Hematopoietic multipotent progenitor cell treated with erythropoietin and hydrocortisone succinate and interleukin-3 and kit ligand, for 15 days (in vitro differentiated cells): ENCODE measurements at places on chromosomes 6 and 20.

GRCh38 chr6:10141746-10142443, 273.0 kb downstream of the TFAP2A start:
- DNase-seq = no peak

DNA sequence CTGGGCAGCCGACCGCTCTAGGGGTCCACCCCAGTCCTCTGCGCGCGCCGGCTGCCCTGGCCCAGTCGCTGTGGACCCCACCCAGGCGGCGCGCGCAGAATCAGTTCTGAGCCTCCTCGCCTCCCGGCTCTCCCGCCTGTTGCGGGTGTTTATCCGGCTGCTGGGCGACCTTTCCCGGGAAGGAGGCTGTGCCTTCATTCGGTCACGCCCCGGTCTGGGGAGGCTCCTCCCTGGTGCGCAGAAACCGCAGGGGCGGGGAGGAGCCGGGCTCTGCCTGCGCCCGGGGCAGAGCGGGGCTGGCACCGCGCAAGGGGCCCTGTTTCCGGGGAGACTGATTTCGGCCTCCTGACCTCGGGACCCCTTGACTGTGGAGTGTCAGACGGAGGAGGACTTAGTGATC, 80.8 kb upstream of the EYS start:
- DNase-seq = no peak

DNA sequence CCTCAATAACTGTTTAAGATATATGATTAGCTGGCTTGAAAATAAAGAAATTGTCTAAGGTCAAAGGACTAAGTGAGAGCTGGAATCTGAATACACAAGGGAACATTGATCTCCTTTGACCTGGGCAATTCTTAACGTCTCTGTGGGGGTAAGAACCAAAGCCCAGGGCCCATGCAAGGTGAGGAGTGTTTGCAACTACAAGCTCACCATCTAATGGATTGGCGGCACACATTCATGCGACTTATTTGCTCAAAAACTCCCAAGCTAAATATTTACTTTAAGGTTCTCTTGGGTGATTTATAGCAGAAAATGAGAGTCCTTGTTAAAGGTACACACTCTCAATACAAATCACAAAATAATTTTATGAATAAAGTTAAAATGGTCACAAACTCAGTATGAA, 392.0 kb upstream of the FLRT3 start:
- no peak for DNase-seq

DNA sequence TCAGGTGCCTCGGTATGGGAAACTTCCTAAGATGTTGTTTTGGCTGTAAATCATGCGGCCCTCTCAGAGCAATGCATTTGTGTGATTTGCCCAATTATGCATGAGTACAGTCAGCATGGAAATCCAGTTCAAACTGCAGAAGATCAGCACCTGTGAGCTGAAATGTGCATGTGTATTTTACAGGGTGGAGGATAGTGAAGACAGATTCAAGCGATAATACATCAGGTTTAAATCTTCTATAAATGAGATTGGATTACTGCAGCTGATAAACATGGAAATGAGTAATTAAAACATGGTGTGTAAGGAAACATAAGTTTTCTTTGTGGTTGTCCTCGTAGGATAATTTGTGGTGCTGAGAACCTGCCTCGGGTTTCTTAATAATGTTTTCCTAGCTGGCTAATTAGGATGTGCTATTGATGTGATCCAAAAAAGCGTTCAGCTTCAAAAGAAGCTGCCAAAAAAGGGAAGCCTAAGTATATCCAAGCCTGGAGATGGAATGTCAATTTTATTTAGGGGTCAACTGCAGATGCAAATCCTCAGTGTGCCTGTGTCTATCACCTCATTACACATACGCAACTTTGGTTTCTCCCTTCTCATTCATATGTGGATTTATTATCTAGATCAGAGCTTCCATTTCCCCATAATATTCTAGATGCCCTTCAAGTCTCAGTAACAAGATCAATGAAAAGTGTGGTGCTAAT, 117.1 kb upstream of the CCDC28A start:
- no peak for DNase-seq

DNA sequence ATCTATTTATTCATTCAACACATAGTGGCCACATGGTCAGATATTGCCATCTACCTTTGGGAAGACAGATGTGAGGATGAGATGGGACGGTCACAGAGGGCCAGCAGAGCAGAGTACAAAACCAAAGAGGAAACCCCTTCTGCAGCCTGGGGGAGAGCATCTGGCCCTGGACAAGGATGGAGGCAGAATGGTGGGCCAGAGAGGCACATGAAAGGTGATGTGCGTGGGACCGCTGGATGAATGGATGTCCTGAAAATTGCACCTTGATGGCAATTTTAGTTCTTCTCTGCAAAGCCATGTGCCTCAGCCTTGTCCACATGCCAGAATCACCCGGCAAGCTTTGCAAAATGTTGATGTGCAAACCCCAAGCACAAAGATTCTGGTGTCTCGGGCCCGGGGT, 77.4 kb upstream of the CD93 start:
- DNase-seq = no peak

- no peak for DNase-seq
These were observed 63.5 kb downstream of the THBS2 start for GRCh38 chr6:169190144-169190584.

GRCh38 chr20:41169791-41170351, 32.5 kb downstream of the PLCG1 start:
- no peak for DNase-seq

DNA sequence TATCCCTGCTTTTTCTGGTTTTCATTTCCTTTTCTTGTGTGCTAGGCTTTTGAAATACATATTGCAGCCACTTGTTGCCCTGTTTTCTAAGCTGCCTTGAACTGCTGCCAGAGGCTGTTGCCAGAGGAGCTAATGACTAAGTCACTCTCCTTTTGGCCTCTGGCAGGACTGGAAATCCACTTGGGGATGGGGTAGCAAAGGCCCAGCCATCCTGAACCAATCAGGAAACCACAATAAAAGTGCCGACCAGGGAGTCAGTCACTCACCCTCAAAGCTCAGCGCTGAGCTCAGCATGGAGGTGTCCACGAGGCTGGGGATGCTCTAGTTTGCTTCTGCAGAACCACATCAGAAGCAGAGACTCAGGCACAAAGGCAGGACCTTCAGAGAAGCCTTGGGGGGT, 813.0 kb downstream of the DHX35 start:
- DNase-seq = no peak

DNA sequence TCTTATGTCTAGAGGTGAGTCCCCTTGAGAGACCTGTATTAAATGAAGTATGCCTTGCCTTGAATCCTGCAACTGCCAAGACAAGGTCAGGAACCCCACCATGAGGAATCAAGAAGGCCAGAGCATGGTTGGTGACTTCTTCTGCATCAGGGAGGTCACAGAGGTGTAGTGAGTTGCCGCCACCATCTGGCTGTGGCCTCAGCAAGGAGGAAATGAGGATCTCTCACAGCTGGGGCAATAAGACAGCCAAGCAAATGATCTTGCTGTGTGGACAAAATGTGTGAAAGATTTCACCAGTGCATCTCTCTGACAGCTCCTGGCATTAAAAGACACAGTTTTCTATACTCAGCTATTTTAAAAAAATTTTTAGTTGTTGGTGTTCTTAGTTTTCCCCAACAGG, 611.0 kb downstream of the DOK5 start:
- no peak for DNase-seq

- no peak for DNase-seq
These were observed 227.6 kb upstream of the PRSS16 start for GRCh38 chr6:27019651-27020552.

DNA sequence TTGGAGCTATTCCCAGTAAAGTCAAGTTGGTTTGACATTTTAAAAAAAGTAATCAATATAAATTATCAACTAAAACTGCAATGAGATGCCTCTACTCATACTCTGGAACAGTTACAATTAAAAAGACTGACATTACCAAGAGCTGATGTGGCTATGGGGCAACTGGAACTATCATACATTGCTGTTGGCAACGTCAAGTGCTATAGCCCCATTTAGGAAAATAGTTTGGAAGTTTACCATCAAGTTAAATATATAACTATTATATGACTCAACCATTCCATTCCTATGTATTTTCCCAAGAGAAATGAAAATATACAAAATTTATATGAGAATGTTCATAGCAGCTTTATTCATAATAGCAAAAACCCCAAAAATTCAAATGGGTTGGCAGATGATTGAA, 111.4 kb upstream of the HDGFL1 start:
- no peak for DNase-seq

- no peak for DNase-seq
These were observed 48.4 kb downstream of the GCNT2 start for GRCh38 chr6:10569392-10570127.

- no peak for DNase-seq
These were observed 11.8 kb upstream of the SPAG4 start for GRCh38 chr20:35603695-35604448.

DNA sequence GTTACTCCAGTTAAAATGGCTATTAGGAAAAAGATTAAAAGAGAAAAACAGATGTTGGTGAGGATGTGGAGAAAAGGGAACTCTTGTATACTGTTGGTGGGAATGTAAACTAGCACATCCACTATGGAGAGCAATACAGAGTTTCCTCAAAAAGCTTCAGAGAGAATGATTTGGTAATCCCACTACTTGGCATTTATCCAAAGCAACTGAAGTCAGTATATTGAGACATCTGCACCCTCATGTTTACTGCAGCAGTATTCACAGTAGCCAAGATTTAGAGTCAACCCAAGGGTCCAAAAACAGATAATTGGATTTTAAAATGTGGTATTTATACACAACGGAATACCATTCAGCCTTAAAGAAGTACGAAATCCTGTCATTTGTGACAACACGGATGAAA, 469.5 kb downstream of the QKI start:
- no peak for DNase-seq

DNA sequence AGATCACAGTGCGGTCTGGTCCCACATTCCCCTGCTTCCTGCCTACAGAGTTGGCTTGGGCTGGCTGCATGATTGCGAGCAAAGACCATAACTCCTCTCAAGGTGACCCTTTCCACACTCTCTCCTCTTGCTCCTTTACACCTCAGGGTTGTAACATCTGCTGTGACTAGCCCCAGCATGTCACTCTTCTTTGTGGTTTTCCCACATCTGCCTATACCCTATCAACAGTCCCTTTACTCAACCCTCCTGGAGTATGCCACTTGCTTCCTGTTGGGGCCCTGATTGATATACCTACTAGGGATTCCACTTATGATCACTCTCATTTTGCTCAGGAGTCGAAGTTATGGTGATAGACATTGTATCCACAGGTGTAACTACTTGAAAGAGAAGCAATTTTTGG, 58.9 kb upstream of the SGK1 start:
- DNase-seq = no peak

- no peak for DNase-seq
These were observed 1.9 kb upstream of the HMGA1 start for GRCh38 chr6:34234667-34235306.

DNA sequence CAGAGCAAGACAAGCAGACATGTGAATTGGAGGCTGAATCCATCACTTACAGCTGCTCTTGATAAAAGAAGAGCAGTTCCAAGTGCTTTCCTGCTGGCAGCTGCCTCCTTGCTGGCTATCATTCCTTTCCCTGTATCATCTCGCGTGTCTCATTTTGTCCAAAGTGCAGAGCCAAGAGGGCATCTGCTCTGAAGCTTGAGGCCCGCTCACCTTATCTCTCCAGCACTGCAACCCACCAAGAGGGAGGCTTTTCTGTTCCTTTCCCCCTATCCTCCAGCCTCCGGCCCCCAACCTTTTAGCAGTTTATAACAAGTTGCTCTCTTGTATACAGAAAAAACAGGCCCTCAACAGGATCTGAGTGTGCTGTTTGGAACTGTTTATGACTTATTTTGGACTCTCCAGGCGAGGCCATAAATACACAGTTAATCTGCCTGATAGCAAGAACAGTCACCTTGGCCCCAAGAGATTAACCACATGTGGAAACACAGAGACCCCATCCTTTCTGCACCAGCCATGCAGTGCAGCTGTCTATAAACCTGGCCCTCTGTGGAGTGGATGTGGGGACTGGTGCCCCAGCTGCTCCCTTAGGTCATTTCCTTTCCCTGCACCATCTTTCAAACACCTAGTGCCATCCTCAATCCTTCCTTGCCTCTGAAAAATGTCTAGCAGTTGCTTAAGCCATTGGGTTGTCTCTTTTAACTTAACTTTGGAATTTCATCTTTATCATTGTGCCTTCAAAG, 172.5 kb upstream of the FERMT1 start:
- DNase-seq = no peak

DNA sequence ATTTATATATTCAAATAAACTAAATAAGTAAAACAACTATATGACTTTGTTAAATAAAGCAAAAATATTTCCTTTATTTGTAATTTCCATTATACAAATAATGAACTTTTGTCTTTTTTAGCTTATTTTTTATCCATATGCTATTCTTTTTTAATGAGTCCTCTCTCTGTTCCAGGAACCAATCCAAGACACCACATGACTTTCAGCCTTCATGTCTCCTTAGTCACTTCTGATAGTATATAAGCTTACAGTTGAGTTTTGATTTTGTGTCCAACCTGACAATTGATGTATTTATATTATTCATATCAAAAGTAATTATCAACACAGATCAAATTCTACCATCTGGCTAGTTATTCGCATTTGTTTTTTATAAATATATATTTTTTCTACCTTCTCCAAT, 582.3 kb upstream of the GJE1 start:
- no peak for DNase-seq

DNA sequence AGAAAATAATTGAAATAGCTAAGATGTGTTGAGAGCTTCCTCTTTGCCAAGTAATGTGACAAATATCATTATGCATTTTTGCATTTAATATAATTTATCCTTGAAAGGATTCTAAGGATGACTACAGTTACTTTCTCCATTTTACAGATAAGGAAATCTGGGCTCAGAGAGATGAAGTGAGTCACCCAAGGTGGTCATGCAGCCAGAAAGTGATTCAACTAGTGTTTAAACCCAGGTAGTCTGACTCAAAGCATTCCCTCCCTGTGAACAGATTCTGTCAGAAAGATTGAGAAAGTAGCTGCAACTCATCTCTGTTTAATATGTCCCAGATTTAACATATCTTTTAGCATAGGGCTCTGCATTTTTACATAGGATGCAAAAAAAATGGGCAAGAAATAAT, 28.1 kb downstream of the NRSN1 start:
- DNase-seq = no peak

DNA sequence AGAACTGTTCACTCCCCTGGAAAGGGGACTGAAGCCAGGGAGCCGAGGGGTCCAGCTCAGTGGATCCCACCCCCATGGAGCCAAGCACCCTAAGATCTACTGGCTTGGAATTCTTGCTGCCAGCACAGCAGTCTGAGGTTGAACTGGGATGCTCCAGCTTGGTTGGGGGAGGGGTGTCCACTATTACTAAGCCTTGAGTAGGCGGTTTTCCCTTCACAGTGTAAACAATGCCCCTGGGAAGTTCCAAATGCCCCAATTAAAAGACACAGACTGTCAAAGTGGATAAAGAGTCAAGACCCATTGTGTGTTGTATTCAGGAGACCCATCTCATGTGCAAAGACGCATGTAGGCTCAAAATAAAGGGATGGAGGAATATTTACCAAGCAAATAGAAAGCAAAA, 150.2 kb downstream of the LPA start:
- no peak for DNase-seq
